ENCODE measurements at places on chromosomes 2 and 18. TPM values are rescaled to one million over a fixed set of nuclear protein-coding genes. Genes with fewer than 3 reads are reported as not detected.

SPEG gene
- total RNA-seq = not detected

AOX1 gene
- total RNA-seq = not detected

GALNT5 gene
- not detected for total RNA-seq

RBM45 gene
- 18.6 TPM for total RNA-seq

CRACDL gene
- total RNA-seq = 0.32 TPM

SERPINB4 gene
- not detected for total RNA-seq

IL36A gene
- not detected for total RNA-seq

LOXHD1 gene
- total RNA-seq = not detected

SPATA3 gene
- not detected for total RNA-seq

SMAD2 gene
- total RNA-seq = 383 TPM

POMC gene
- total RNA-seq = 5.9 TPM

MAP3K19 gene
- not detected for total RNA-seq

BMP10 gene
- total RNA-seq = not detected

RAD51AP2 gene
- total RNA-seq = not detected

Data from activated T-helper 1 cell treated with anti-CD3 and anti-CD28 coated beads, Interleukin-12 subunit alpha, Interleukin-12 subunit beta, Interleukin-2, Interleukin-4 antibody, amounts not matched to agents 30 ng/mL and 10 ng/mL and 1 ng/mL, durations not matched to agents 14 hours and 24 hours and 36 hours (primary cell).